ENCODE measurements at places on chromosomes 2 and 18. TPM values are rescaled to one million over a fixed set of nuclear protein-coding genes. Genes with fewer than 3 reads are reported as not detected.

Gene DOK6
- polyA plus RNA-seq, result 21.8 TPM

Gene C2orf66
- 0.98 TPM for polyA plus RNA-seq

Gene CAMKMT
- polyA plus RNA-seq, result 16.0 TPM

Gene NABP1
- polyA plus RNA-seq, result 39.5 TPM

Gene ANKRD30BL
- 0.85 TPM for polyA plus RNA-seq

Gene TBR1
- 0.03 TPM for polyA plus RNA-seq

Gene ASB3
- polyA plus RNA-seq, result 36.5 TPM

Gene ZNF396
- 7.2 TPM for polyA plus RNA-seq

Gene PLGLB2
- polyA plus RNA-seq, result 1.3 TPM

- no peak for DNase-seq
Measured at GRCh38 chr2:3154146-3154545, 223.5 kb downstream of the EIPR1 start.

- DNase-seq, result no peak
Measured at GRCh38 chr18:987325-988186, 82.9 kb downstream of the ADCYAP1 start.

GRCh38 chr2:19367326-19367725 lies 8.9 kb upstream of the OSR1 start:
- DNase-seq, result no peak

DNA sequence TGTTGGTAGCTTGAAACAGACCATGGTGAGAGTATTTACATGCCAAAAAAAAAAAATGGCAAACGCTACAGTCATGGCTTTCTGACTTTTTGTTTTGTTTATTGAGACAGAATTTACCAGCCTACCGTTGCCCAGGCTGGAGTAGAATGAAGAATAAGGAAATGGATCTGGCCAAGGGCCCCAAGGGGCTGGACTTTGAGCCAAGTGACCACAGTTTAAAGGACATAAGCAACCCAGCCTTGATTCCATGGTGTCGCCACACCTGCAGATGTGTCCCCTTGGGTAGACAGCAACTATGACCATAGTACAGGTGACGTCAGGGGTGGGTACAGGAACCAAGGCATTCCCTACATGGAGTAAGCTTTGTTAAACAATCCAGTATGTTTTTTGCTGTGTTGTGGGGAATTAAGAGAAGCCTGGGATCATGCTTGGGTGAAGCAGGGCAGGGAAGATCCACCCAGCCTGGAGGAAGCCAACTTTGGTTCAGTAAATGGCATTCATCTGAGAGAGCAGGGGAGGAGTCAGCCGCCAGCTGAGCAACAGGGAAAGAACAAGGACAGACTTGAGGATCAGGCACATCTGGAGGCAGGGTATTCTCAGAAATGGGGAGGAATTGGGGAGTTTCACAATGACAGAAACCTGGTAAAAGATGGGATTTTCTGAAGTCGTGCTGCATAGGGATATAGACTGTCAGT lies 110.3 kb upstream of the SH3BP4 start:
- no peak for DNase-seq

- no peak for DNase-seq
Measured at GRCh38 chr2:225100856-225101294, 58.6 kb upstream of the DOCK10 start.

- DNase-seq, result no peak
Measured at GRCh38 chr2:52356556-52356955, 1324.6 kb upstream of the NRXN1 start.

DNA sequence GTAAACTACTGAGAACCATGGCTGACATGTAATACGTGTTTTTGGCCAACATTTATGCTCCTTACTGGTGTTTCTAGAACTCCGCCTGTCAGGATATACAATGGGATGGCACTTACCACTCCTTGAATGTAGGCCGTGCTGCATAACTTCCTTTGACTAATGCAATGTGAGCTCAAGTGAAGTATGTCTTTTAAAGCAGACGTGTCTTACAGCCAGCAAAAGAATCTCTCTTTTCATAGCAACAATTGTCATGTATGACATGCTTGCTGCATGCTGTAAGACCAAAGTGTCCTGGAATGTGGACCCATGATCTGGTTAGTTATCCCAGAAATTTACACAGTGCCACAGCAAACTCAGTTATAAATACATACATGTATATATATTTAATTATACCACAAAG lies 1202.7 kb upstream of the PIK3C3 start:
- DNase-seq, result no peak

GRCh38 chr2:25649786-25650185 lies 23.6 kb downstream of the DTNB start:
- no peak for DNase-seq

DNA sequence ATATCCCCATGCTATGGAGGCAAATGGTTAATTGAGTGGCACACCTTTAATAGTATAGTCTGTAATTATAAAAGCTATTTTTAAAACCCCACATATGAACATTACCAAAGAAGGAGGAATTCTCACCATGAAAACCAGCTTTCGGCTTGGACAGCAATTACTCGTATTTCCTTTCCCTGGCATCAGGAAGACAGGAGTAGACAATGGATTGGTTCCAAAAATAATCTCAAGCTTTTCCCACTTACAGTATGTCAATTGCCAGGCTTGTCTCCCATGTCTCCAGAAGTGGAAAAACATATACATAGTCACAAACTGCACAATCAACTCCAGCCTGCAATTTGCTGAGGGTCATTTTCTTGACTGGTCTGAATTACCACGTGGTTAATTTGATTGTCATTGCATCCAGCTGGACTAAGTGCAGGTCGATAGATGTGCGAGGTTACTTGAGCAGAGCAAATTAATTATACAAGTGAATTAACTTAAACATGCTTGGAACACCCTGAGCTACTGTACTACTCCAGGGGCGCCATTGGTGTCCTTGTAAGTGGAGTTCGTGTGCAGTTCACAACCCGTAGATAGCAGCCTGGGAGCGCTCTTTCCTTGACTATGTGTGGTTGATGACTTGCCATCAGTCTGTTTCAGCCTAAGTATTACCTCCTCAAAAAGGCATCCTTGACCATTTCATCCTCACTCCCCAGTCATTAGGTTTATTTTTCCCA lies 124.3 kb upstream of the PELI1 start:
- DNase-seq, result no peak

GRCh38 chr2:234286118-234286598 lies 210.7 kb downstream of the ARL4C start:
- DNase-seq, result no peak

DNA sequence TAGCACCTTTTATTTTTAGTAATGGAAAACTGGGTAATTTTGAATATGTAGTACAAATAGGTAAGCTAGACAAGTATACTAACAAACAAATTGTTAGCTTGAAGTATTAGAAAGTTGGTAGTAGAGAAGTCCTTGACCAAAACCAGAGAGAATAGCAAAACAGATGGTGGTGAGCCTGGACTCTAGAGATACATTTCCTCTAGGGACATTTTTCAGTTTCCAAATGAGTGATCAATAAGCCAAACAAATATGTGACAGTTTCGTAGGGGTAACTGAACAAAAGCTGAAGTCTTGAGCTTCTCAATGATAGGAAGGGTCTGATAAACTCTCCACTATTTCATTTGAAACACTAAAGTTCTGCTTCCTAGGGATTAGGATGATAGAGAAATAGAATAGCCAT lies 692.0 kb upstream of the FAM98A start:
- no peak for DNase-seq

DNA sequence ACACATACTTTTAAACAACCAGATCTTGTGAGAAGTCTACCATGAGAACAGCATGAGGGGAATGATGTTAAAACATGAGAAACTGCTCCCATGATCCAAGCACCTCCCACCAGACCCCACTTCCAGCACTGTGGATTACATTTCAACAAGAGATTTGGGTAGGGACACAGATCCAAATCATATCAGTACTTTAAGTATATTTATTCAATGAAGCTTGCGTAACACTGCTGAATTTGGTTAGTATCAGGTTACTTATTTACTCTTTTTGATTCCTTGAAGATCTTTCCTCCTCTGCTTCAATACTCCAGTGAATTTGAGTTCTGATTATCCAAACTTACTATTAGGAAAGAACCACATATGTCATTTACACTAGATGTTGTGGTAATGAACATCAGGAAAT lies 418.6 kb downstream of the PIK3C3 start:
- DNase-seq, result no peak

DNA sequence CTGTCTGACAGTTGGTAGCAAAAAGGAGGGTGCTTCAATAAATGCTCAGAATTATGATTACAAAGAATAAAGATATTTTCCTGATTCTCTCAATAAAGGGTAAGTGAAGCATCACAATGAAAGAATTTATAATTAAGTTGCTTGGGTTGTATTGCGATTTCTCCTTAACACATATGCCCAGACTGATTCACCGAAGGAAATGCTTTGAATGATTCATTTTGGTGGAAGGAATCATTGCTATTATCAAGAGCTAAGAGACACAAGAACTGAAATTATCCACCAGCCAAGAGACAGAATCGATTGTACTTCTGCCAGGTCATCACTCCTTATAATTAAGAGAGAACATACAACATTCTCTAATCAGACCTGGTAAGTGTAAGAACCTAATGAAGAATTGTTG lies 301.4 kb downstream of the NR4A2 start:
- no peak for DNase-seq

DNA sequence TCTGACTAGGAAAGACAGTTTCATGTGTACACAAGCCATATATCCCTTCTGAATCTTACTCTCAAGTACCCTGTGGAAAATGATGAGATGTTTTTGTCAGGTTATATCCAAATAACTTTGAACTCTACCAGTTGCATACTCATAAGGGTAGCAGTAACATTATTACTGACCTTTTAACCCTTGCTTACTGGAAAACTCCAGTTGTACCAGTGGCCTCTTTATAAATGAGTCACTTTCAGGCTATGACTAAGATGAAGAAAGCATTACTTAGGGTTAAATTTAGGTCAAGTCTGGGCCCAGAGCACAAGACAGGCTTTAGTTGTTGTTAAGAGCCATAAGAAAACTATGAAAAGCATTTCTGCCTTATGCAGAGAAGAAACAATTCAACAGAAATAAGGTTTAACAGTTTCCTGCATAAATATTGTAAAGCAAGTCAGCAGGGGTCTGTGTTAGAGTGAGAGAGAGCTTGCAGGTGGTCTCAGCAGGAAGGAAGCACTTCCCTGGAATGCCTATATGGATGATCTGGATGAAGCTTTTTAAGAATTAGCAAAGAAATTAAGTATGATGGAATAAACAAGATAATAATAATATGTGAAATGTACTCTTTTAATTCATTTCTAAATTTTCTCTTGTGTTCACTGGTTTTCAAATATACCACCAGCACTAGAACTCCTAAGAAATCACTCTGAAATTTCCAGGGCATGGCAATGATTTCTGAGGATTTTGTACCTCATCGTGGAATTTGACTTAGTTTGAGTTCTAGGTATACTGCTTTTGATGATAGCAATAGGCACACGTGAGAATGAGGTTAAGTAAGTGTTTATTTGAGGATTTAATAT lies 126.6 kb downstream of the UBE2E3 start:
- no peak for DNase-seq

GRCh38 chr2:169818241-169818640 lies 6.5 kb downstream of the METTL5 start:
- DNase-seq, result no peak
